ENCODE measurements at places on chromosomes 12 and 14. TPM values are rescaled to one million over a fixed set of nuclear protein-coding genes. Genes with fewer than 3 reads are reported as not detected.

Gene CACNA2D4
- total RNA-seq, result not detected

Gene RNASE7
- not detected for total RNA-seq

Gene ADAMTS20
- not detected for total RNA-seq

Gene PLEKHH1
- 0.13 TPM for total RNA-seq

- H3K4me3 ChIP-seq, result no peak overlapping the region
- H3K36me3 ChIP-seq, result no peaks in the 10 kb centered on the region
- DNase-seq, result no peak
- H3K27me3 ChIP-seq, result peaks cover 49% of the 10 kb centered on the region
- H3K4me1 ChIP-seq, result no peaks in the 10 kb centered on the region
These were observed 31.1 kb upstream of the BEGAIN start for GRCh38 chr14:100618318-100618693.

GRCh38 chr14:92646952-92647796 is 101.3 kb downstream of the LGMN start:
- peak; percentile 90 for DNase-seq
- peaks cover 2% of the 10 kb centered on the region for H3K27me3 ChIP-seq
- H3K36me3 ChIP-seq, result peaks cover 22% of the 10 kb centered on the region
- peak overlapping the region; percentile 94 for H3K27ac ChIP-seq
- peak overlapping the region; percentile 79 for H3K4me3 ChIP-seq

GRCh38 chr14:49959822-49960408 is 67.0 kb downstream of the ARF6 start:
- H3K27me3 ChIP-seq, result no peaks in the 10 kb centered on the region
- no peak overlapping the region for H3K4me3 ChIP-seq
- no peaks in the 10 kb centered on the region for H3K36me3 ChIP-seq
- DNase-seq, result no peak
- no peak overlapping the region for H3K27ac ChIP-seq

- H3K27me3 ChIP-seq, result no peaks in the 10 kb centered on the region
- no peak overlapping the region for H3K27ac ChIP-seq
- H3K4me3 ChIP-seq, result no peak overlapping the region
- no peaks in the 10 kb centered on the region for H3K36me3 ChIP-seq
- no peaks in the 10 kb centered on the region for H3K4me1 ChIP-seq
- DNase-seq, result no peak
These were observed 13.6 kb upstream of the MYBPC1 start for GRCh38 chr12:101581190-101581589.

GRCh38 chr12:63276537-63277365 is 125.8 kb upstream of the AVPR1A start:
- no peak overlapping the region for H3K4me3 ChIP-seq
- H3K4me1 ChIP-seq, result no peaks in the 10 kb centered on the region
- H3K27me3 ChIP-seq, result no peaks in the 10 kb centered on the region
- no peaks in the 10 kb centered on the region for H3K36me3 ChIP-seq
- no peak overlapping the region for H3K27ac ChIP-seq

- peaks cover 31% of the 10 kb centered on the region for H3K4me1 ChIP-seq
- 0 out of 2 replicates have a peak, but pooled peaks cover 1% of the 10 kb centered on the region for H3K36me3 ChIP-seq
- peaks cover 2% of the 10 kb centered on the region for H3K27me3 ChIP-seq
These were observed 645 bp upstream of the KLHDC1 start for GRCh38 chr14:49692193-49692757.

DNA sequence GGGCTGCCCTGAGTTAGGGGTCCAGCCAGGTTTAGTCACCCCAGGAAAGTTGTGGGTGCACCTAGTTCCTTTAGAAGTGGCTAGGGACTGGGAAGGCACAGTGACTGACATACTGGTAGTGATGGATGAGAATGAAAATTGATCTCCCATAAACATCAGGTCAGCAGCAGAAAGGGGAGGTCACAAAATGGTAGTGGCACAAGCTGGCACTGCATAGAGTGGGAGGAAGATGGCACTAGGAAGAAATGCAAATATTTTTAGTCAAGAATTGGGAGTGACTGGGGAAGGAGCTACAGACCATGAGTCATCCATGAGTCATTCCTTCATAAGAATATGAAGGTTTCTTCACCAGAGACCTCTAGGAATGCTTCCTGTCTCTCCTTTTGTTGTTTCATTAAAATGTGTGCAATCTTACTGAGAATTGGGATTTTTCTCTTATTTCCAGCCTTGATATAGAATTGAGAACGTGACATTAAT is 198.3 kb upstream of the AMIGO2 start:
- peak; percentile 81 for DNase-seq
- no peaks in the 10 kb centered on the region for H3K36me3 ChIP-seq
- H3K27ac ChIP-seq, result peak overlapping the region; percentile 73

GRCh38 chr12:110224379-110225304 is 56.4 kb upstream of the ATP2A2 start:
- H3K27me3 ChIP-seq, result 0 out of 2 replicates have a peak, but pooled peaks cover 3% of the 10 kb centered on the region
- peaks cover 32% of the 10 kb centered on the region for H3K4me1 ChIP-seq
- DNase-seq, result peak; percentile 85

DNA sequence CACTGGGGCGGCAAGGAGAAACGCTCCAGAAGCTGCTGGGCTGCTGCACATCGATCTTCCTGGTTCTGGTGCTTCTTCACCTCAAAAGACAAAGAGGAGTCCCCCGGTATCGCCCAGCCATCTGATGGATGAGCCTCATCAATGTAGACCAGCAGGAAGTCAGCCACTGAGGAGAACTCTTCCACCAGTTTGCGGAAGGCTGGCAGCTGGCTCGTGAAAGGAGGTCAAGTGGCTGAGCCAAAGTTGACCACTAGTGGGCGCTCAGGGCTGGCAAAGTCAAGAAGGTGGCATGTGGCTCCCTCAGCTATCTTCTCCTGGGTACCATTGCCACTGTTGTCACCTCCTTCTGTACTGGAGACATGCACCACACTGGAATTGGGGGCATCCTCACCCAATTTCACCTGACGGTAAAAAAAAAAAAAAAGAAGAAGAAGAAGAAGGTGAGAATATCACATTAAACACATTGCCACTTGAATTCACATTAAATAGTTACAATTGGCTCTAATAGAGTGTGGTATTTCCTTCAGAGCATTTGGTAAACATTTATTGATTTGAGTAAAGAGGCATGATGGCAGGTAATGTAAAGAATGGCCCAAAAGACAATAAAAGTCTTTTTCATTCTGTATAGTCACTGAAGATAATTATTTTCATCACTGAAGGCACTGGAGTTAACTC is 8.3 kb downstream of the DIO2 start:
- no peak overlapping the region for H3K4me3 ChIP-seq
- peaks cover 10% of the 10 kb centered on the region for H3K36me3 ChIP-seq
- no peak overlapping the region for H3K27ac ChIP-seq
- H3K27me3 ChIP-seq, result peaks cover 4% of the 10 kb centered on the region
- DNase-seq, result no peak

DNA sequence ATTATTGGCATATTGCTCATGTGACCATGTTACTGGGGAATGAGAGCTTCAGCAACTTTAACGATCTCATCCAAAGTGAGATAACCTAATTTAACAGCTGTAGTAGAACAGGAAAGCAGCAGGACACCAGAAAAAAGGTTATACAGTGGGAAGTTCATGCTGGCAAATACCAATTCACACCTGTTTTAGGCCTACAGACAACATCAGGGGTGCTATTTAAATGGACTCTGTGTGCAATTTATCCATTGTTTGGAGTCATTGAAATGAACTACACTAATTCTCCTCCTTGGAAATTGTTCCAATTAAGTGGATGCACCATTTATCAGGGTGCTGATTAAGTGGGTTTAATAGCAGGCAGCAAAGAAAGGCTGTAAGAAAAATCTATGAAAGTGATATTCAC is 424.4 kb upstream of the LMO3 start:
- no peak overlapping the region for H3K4me3 ChIP-seq
- no peak for DNase-seq
- no peaks in the 10 kb centered on the region for H3K36me3 ChIP-seq
- H3K27ac ChIP-seq, result no peak overlapping the region
- H3K27me3 ChIP-seq, result no peaks in the 10 kb centered on the region
- no peaks in the 10 kb centered on the region for H3K4me1 ChIP-seq

DNA sequence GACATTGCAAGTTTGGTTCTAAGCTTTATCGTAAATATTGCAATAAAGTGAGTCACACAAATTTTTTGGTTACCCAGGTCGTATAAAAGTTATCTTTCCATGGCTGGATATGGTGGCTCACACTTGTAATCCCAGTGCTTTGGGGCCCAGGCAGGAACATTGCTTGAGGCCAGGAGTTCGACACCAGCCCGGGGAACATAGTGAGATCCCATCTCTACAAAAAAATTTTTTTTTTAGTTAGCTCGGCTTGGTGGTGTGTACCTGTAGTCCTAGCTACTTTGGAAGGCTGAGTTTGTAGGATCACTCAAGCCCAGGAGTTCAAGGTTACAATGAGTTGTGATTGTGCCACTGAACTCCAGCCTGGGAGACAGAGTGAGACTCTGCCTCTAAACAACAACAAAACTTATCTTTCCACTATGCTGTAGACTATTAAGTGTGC is 24.4 kb downstream of the PRORP start:
- no peaks in the 10 kb centered on the region for H3K27me3 ChIP-seq
- H3K36me3 ChIP-seq, result peaks cover 17% of the 10 kb centered on the region
- no peak overlapping the region for H3K27ac ChIP-seq

- H3K27ac ChIP-seq, result no peak overlapping the region
- H3K27me3 ChIP-seq, result no peaks in the 10 kb centered on the region
- no peak overlapping the region for H3K4me3 ChIP-seq
- no peak for DNase-seq
These were observed 94.2 kb downstream of the ETV6 start for GRCh38 chr12:11743423-11744409.

DNA sequence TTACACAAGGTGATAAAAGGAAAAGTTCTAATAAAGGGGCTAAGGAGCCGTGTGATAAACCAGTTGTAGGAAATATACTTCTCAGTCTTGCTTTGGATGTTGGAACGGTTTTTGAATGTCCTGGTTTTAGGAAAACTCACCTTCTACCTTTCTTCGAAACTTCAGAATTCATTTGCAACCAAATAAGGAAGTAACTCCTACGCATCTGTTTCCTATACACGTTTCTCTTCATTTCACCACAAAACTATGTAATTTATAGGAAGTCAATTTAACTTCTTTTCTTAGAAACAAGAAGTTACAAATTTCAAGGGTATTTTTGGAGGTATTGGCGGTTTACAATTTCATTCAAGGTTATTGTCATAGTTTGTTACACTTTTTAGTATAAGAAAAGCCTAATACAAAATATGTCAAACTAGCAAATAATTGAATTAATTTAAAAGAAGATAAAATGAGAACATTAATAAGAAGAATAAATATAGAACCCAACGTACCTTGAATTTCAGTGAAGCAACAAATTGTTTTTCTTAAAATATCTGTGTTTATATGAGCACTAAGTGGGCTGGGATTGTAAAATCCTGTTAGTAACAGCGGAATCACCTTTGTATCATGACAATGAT is 33.2 kb upstream of the CD69 start:
- DNase-seq, result no peak
- no peak overlapping the region for H3K4me3 ChIP-seq
- H3K4me1 ChIP-seq, result peaks cover 34% of the 10 kb centered on the region
- H3K36me3 ChIP-seq, result no peaks in the 10 kb centered on the region

DNA sequence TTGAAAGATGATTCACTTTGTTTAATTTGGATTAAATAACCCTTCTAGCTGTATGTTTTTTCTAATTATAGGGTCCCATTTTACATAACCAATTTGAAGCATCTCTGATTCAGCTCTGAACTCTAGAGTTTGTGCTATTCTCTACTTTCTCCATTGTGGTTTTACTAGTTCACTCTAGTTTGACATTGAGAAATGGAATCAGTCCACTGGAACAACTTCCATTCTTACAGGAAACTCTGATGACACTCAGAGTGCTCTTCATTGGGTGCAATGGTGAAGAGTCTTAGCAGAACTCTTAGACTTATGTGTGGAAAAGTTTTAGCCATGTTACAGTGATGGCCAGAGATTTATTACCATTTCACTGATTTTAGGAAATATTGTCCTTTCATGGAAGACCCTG is 140.7 kb downstream of the DYRK2 start:
- H3K4me3 ChIP-seq, result no peak overlapping the region
- no peak for DNase-seq
- H3K36me3 ChIP-seq, result no peaks in the 10 kb centered on the region
- H3K27me3 ChIP-seq, result no peaks in the 10 kb centered on the region
- H3K4me1 ChIP-seq, result peaks cover 51% of the 10 kb centered on the region

DNA sequence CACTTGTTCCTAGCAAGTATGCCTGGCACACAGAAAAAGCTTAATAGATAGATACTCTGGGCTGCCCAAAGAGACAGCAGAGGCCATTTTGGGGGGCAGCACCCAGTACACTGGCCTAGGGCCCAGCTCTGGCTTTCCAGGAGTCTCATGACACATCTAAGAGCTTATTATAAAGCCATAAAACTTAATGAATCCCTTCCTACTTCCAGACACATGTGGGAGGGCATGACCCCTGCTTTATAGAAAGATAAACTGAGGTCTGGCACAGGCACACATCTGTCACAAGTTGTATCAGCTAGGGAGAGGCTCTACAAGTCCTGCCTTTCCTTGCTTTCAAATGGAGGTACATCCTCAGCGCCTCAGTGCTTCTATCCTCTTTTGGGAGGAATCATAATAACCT is 27.1 kb downstream of the FMNL3 start:
- no peak for DNase-seq
- peaks cover 61% of the 10 kb centered on the region for H3K4me1 ChIP-seq
- H3K27ac ChIP-seq, result no peak overlapping the region
- H3K27me3 ChIP-seq, result no peaks in the 10 kb centered on the region

GRCh38 chr14:26008290-26008689 is 589.5 kb downstream of the NOVA1 start:
- H3K27me3 ChIP-seq, result no peaks in the 10 kb centered on the region
- no peak for DNase-seq

- H3K4me1 ChIP-seq, result peaks cover 21% of the 10 kb centered on the region
- DNase-seq, result peak; percentile 46
- H3K4me3 ChIP-seq, result no peak overlapping the region
- no peak overlapping the region for H3K27ac ChIP-seq
- H3K27me3 ChIP-seq, result peaks cover 11% of the 10 kb centered on the region
- peaks cover 12% of the 10 kb centered on the region for H3K36me3 ChIP-seq
These were observed 31.3 kb upstream of the LALBA start for GRCh38 chr12:48601013-48601756.

DNA sequence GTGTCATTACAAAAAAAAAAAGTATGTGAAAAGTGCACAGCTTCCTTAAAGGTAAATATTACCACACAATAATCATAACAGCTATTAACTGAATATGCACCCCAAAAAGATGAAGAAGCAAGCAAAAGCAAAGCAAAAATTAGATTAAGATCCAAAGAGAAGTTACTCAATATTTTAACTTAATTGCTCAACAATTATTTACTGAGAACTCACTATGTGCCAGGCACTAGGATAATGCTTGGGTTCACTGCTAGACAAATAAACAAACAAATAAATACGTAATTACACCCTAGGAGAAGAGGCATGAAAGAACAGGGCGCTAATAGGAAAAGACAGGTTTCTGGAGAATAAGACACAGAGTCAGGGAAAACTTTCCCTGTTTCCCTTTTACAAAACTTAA is 33.4 kb downstream of the PPP1R12A start:
- DNase-seq, result no peak
- H3K27me3 ChIP-seq, result no peaks in the 10 kb centered on the region
- peak overlapping the region; percentile 17 for H3K27ac ChIP-seq
- peaks cover 80% of the 10 kb centered on the region for H3K4me1 ChIP-seq
- no peak overlapping the region for H3K4me3 ChIP-seq
- H3K36me3 ChIP-seq, result peaks cover 5% of the 10 kb centered on the region

GRCh38 chr12:91327131-91327530 is 144.5 kb upstream of the DCN start:
- peak overlapping the region; percentile 26 for H3K27ac ChIP-seq
- H3K4me3 ChIP-seq, result peak overlapping the region; percentile 63
- H3K36me3 ChIP-seq, result no peaks in the 10 kb centered on the region
